Activated CD4-positive, alpha-beta T cell treated with anti-CD3 and anti-CD28 coated beads, Interleukin-2, amount 10 ng/mL, durations not matched to agents 24 days and 14 days (primary cell): ENCODE measurements at places on chromosomes 4 and X. TPM values are rescaled to one million over a fixed set of nuclear protein-coding genes. Genes with fewer than 3 reads are reported as not detected.

PCDH19 gene
- total RNA-seq, result not detected in 2 replicates

BMX gene
- not detected in 2 replicates for total RNA-seq

RNF128 gene
- not detected in 2 replicates for total RNA-seq

CTAG1B gene
- not detected in 2 replicates for total RNA-seq

TMPRSS11F gene
- total RNA-seq, result not detected in 2 replicates

ENPEP gene
- 0.36 TPM in 1 of 2 replicates, not detected in the other for total RNA-seq

HERC6 gene
- 5.3 and 6.4 TPM in 2 replicates for total RNA-seq
